Urinary bladder (tissue), 4 donors: ENCODE measurements at places on chromosomes 5 and 9.

DNA sequence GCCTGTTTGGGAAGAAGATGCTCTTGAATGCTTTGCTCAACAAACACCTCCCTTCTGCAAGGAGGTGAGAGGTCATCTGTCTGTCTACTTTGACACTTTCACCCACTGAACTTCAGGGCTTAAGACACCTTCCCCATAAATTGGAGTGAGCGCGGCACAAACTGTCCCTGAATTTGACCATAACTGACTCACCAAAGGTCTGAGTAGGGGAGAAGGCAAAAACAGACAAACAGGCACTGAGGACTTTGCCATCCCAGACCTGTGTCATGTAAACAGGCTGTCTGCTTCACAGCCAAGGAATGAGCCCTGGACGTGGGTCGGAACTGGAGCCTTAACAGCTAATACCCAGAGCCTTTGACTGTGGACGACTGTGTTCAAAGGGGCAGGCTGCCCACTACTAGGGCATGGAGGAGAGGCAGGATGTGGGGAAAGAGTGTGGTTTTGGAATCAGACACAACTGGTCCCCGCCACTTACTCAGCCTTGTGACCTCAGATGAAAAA lies 320.9 kb upstream of the KLF4 start:
- no peak for DNase-seq

DNA sequence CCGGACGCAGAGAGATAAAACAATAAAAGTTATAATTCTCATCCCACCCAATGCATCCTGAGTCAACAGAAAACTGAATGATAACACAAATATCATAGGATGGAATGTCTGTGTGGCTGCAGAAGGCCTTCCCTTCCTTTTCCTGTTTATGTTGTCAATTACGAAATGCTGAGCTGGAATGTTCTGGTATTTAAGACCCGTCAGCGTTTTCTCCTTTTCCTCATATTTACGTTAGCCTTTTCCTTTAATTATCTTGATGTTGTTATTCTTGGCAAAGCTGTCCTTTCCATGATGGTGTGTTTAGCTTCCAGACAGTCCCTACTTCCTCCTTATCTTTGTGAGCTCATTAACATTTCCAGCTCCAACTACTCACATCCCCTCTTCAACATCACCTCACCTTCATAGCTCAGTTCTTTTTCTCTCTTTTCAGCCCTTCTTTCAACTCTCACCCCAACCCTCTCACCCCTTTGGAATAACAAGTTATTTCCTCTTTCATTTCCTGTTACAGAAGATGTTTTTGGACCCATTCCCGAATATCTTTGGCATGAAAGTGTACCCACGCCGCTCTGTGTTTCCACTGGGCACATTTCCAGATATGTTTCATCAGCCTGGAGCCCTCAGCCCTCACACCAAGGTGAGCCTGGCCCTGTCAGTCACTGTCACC lies 221.6 kb downstream of the NR2F1-AS1 start:
- DNase-seq = peak; percentile 42

DNA sequence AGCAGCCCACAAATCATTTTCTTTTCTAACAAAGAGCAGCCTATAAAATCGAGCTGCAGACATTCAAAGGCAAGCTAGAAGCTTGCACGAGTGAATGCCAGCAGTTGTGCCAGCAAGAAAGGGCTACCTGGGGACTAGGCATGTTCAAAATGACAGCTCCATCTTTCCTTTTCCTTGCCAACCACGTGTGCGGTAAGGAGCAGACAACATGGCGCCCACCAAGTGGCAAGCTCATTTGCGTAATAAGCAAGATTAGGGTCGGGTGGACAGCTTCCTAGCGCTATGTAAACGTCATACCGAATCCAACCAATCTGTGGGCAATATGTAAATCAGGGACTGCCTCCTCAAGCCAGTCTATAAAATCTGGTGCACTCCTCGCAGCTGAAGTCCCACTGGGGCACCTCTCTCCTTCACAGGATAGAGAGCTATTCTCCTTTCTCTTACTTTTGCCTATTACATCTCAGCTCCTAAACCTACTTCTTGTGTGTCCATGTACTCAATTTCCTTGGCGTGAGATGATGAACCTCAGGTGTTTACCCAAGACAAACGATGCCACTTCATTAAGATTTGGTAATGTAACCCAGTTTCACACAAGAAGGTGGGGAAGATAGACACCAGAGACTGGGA lies 22.5 kb upstream of the SPARC start:
- DNase-seq = no peak

GRCh38 chr9:130186839-130187522 lies 14.8 kb downstream of the NCS1 start:
- DNase-seq = no peak

- DNase-seq = no peak
Observed at GRCh38 chr9:129273941-129274684, 96.1 kb upstream of the IER5L start.

DNA sequence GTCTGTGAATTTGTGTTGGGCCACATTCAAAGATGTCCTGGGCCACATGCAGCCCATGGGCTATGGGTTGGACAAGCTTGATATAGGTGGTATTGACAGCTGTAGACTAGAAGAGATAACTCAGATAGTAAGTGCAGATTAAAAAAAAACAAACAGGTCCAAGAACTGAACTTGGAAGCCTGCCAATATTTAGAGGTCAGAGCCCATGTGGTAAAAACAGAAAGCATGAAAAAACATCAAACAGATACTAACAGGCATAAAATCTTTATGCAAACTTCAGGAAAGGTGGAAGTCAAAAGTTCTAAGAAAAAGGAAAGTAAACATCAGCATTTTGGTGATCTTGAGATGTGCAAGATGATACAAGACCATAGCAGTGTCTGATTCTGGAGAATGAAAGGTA lies 155.1 kb upstream of the NR4A3 start:
- no peak for DNase-seq

DNA sequence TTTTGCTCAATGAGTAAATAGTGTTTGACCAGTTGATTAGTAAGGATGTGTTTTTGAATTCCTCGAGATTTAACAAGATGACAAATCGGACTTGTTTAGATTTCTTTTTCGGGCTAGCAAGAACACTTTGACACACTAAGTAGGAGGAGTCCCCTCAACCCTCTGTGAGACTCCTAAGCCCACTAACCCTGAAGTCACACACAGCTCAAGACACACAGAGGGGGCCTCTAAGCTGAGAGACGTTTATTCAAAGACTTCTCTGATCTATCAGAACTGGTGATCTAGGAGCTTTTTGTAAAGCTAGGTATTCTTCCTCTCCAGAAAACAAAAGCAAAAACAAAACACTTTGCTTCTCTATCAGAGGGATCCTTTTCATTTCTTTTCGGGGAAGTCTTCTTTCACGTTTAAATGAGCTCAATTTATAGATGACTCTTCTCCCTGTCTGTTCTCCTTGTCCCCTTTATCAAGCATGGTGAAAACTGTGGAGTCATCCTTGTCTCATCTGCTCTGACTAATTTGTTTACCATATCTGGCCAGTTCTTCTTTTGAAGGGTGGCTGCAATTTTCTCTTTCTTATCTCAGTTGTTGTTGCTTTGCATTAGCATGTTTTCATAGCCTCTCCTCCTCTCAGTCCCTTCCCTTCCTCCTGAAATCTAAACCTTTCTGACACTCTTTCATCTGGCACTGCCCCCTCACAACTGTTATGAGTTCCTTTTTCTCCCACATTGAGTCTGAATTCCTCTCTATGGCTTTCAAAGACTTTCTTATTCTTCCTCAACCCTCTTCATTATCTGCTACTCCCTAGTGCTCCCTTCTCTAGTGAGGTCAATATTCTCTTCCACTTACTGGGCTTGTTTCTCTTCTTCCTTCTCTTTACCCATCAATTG lies 68.5 kb upstream of the RAI14 start:
- no peak for DNase-seq

DNA sequence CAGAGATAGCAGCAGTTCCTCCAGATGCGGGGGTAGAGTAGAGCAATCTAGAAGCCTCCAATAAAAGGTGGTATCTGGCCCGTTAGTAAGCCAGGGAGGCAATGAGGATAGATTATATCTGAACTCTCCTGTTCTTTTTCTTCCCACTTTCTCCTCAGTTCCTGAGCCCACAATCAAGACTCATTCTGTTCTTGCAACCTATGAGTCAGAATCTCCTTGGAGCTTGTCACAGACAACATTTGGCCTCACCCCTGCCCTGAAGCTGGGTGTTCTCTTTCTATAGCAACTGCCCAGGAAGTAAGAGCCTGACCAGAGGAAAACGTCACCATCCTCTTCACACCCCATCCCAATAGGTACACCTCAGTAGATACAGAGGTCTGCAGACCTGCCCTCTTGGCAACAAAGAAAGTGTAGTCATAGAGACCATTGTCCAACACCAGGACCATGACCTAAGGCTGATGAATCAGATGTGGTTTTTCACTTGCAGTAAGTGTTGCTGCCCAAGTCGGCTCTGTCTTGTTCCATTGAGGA lies 76.3 kb upstream of the PCA3 start:
- DNase-seq = no peak

GRCh38 chr5:150473673-150474358 lies 24.3 kb upstream of the RPS14 start:
- DNase-seq = no peak

GRCh38 chr5:77337246-77337645 lies 126.8 kb downstream of the PDE8B start:
- no peak for DNase-seq

GRCh38 chr9:108626743-108627142 lies 229.0 kb downstream of the ACTL7B start:
- no peak for DNase-seq

DNA sequence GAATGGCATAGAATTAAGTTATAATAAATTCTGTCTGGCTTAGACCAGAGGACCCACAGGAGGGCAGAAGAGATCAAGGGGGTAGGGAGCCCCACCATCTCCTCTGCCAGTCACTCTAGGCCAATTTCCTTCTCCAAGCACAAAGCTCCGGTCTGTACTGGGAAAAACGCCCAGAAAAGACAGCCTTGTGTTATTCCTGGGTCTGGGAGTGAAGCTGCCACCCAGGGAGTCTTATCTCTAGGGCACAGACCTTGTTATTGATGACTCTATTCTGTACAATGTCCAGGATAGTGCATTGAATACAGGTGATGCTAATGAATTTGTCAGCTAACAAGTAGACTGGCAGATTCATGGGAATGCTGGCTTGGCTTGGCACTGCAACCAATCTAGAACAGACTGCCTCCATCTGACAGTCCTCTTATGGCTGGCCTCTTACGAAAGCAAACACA lies 60.7 kb downstream of the MED27 start:
- no peak for DNase-seq

GRCh38 chr5:94388773-94389514 lies 229.5 kb downstream of the KIAA0825 start:
- no peak for DNase-seq

DNA sequence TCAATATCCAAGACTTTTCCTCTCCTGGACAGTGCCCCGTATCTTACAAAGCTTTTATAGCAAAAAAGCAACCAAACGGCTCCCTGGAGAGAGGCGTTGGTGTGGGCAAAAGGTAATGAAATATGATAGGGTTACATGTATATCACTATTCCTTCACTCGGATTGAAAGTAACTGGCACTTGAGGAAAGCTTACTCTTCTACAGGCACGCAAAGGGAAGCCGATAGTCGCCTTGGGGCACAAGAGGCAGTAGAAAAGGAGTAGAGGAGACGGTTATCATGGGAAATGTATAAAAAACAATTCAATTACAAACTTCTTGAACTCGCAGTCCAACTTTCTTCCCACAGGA lies 1.1 kb downstream of the DIAPH1 start:
- no peak for DNase-seq

- no peak for DNase-seq
Observed at GRCh38 chr5:36417668-36418067, 116.0 kb upstream of the RANBP3L start.

DNA sequence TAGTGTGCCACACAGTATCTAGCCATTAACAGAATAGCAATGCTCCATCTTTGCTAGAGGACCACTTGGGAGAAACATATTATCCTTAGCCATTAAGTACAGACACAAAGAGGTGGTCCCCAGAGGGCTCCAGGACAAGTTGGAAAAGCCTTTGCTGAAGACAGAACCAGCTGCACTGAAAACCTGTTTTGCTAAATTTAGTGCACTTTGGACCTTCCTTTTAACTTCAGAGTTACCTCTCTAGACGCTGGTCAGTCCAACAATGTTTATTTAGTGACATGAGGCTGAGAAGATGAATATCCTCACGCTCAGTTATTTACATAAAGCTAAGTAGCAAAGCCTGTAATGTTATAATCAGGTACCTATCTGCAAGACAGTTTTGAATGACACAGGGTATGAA lies 265.0 kb upstream of the ZNF608 start:
- no peak for DNase-seq

GRCh38 chr9:15972760-15973159 lies 419.9 kb downstream of the CCDC171 start:
- DNase-seq = no peak

- DNase-seq = no peak
Observed at GRCh38 chr9:108544866-108545265, 310.9 kb downstream of the ACTL7B start.

DNA sequence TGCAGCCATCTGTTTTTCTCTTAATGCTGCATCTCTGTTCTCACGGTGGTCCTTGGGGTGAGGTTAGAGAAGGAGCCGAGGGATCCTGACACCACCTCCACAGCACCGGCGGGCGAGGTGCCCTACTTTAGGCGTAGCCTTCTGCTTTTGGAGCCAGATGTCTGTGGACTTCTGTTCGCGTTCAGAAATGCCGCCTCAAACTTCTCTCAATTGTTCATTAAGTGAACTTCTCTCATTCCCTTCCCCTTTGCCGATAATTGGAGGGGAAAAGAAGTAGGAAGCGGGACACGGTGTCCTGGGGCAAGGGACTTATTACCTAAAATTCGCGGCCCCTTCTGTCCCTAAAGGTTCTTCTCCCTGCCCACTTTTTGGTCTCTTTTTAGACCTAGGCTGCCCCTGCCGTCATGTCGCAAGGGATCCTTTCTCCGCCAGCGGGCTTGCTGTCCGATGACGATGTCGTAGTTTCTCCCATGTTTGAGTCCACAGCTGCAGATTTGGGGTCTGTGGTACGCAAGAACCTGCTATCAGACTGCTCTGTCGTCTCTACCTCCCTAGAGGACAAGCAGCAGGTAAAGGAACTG lies 455 bp downstream of the KIF20A start:
- no peak for DNase-seq
